ENCODE measurements at places on chromosomes 6 and 20.

- no peak for DNase-seq
Measured at GRCh38 chr6:156311291-156311690, 465.9 kb upstream of the ARID1B start.

- DNase-seq, result no peak
Measured at GRCh38 chr6:81901551-81901966, 149.1 kb upstream of the TENT5A start.

- DNase-seq, result no peak
Measured at GRCh38 chr6:53059648-53060589, 5.3 kb upstream of the FBXO9 start.

DNA sequence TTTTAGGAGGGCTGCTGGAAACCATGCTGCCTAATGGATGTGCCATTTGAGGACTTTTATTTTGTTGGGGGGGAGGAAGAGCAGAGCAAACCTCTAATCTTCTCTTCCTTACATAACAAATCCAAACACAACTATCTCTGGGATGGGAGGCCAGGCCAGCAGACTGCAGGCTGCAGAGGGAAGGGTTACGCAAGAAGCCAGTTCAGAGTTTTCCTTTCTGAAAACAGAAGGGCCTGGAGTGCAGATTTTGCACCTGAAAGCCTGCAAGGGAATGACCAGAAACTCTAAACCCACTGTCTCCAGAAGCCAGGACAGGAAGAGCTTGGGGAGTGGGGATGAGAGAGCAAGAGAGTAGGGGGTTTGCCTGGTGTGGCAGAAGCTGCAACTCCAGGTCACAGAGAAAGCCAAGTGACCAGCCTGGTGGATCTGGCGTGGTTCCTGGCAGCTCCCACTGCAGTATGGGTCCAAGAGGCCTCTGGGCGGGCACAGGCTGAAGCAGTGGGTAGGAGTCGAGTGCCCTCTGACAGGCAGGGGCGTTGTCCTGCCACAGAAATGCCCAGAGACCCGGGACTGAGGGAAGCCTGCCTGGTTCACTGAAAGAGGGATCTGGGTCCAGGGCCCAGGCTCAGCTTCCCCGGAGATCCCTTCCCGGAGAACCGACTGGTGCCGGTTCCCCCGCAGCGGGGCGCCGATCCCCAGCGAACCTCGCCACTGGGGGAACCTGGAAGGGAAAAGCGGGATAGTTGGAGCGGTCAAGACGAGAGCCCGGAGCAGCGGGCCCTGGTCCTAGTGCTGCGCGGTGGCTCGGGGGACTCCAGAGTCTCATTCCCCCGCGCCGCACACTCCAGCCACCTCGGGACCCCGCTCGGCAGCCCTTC lies 6.7 kb downstream of the MAFB start:
- DNase-seq, result no peak

DNA sequence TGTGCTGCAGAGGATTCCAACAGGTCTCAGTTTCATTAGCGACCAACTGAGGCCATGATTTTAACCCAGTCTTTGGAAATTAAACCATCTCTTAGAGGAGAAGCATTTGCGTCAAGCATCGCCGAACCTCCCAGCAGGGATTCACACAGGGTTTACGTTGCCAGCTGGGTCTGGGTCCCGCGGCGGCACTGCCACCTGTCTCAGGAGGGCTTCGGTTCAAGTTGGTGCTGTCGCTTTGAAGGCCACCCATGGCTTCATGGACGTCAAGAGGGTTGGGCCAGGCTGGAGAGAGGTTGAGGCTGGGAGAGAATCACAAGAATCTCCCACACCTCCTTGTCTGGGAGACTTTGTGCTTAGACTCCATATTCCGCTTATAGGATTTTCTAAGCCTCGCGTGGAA lies 43.0 kb upstream of the FRMD1 start:
- no peak for DNase-seq

GRCh38 chr6:45589367-45589766 lies 211.6 kb upstream of the SUPT3H start:
- DNase-seq, result no peak

DNA sequence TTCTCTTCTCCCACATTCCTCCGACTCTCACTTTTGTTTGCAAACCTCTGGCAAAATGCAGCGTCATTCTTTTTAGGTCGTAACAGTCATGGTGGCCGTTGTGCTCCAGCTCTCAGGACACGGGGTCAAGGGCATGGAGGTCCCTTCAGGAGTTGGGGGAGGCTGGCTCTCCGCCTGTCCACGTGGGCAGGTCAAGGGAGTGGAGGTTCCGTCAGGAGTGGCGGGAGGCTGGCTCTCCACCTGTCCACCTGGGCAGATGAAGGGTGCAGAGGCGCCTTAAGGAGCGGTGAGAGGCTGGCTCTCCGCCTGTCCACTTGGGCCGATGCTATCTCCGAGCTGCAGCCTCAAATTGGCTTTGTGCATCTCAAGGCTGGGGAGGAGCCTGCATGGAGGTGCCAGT lies 98.0 kb downstream of the ERMARD start:
- no peak for DNase-seq

DNA sequence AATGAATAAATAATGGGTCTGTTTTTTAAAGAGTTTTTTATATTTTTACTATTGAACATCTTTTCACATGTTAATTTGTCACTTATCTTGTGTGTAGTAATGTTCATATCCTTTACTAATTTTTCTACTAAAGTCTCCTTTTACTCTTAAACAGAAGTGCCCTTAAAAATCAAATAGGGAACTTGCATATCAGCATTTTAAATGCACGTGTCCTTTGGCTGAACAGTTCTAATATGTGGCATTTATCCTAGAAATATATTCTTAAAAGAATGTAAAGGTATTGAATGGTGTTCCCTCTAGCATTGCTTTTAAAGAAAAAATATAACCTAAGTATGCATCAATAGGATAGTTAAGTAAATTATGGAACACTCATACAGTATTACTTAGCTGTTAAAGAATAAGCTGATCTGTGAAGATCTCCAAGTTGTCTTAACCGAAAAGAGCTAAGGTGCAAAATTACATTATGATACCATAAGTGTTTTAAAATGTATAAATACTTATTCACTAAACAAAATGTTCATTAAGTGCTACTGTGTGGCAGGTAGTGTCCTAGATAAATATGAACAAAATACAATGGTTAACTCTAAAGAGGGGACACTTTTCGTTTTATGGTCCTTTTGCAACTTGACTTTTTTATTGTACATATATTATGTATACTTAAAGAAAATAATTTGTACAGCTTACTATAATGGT lies 631 bp upstream of the PGBD1 start:
- no peak for DNase-seq

DNA sequence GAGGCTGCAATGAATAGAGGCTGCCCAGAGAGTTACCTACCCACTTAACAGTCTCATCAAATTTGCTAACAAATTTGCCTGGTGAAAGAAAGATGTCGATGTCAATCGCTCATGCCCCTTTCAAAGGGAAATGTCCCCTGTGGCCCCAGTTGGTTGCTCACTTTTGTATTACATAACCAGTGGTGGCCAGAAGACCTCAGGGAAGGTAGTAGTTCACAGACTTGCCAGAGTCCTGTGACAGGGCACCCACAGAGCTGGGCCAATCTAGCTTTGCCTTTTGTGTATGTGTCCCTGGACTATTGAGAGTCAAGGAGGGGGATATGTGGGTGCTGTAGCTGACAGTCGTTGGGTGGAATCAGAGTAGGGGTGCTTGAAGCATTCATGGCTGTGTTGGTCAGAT lies 70.7 kb upstream of the CCN6 start:
- DNase-seq, result no peak

- DNase-seq, result no peak
Measured at GRCh38 chr6:28446818-28447511, 3.7 kb upstream of the ZSCAN23 start.

GRCh38 chr6:45619211-45619760 lies 241.6 kb upstream of the SUPT3H start:
- DNase-seq, result no peak

GRCh38 chr6:26197636-26197932 lies 110.4 kb downstream of the HFE start:
- no peak for DNase-seq

DNA sequence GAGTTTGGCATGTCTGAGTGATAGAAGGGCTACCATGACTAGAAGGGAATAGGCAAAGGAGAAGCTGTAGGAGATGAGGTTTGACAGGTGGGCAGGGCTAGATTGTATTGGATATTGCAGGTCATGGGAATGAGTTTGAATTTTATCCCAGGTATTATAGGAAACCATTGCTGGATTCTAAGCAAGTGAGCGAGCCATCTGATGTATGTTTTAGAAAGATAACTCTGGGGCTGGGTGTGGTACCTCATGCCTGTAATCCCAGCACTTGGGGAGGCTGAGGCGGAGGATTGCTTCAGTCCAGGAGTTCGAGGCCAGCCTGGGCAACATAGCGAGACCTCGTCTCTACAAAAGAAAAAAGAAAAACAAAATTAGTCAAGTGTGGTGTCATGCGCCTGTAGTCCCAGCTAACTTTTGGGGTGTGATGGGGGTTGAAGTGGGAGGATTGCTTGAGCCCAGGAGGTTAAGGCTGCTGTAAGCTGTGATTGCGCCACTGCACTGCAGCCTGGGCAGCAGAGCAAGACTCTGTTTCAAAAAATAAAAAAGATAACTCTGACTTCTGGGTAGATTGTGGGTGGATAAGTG lies 16.9 kb downstream of the STK4 start:
- DNase-seq, result no peak

DNA sequence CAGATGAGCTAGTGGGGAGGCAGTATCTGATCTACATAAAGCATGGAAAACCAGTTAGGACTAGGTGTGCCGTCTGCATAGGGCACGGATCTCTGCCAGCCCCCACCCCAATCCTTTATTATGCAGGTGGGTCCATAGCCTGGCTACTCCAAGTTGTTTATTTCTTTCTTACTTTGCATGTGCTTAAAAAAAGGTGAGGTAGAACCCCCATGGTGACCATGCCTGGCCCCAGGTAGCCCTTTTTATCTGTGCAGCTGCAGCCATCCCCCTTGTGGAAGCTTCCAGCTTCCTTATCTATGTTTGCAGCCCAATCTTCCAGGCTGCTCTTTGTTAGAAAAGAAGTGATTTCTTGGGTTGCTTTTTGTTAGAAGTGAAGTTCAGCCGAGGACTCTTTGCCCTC lies 9.0 kb upstream of the TREM2 start:
- DNase-seq, result no peak

DNA sequence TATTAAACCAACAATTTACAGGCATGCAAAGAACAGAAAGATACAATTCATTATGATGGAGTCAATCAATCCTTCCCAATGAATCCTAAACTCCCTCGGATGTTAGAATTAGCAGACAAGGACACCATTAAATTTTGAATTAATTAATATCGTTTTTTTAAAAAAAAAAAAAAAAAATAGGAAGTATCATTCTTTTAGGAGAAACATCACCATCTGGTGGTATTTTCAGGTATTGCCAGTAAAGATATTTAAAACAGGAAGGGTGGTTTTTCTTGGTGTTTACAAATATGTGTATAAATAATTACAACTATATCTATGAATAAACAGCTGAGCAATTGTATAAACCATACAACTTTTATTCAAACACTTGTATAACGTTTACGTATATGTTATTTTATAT lies 564.4 kb downstream of the HAO1 start:
- no peak for DNase-seq

DNA sequence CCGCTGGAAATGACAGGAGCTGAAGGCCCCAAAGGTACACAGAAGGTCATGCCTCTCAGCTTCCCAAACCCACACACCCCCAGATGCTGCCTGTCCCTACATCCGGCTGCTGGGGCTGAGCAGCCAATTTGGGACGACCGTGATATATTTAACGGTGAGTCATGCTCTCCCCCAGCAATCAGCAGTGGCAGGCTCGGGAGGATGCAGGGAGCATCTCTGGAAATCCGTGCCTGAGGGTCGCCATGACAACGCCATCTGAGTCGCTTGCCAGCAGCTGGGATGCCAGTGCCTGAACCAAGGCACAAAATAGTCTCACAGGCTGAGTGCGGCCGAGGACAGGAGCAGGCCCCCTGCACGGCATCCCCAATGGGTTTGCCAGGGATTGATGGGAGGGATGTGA lies 57.9 kb downstream of the KCNB1 start:
- DNase-seq, result no peak

- DNase-seq, result peak; percentile 47
Measured at GRCh38 chr6:140846503-140847261, 1286.0 kb upstream of the GJE1 start.

DNA sequence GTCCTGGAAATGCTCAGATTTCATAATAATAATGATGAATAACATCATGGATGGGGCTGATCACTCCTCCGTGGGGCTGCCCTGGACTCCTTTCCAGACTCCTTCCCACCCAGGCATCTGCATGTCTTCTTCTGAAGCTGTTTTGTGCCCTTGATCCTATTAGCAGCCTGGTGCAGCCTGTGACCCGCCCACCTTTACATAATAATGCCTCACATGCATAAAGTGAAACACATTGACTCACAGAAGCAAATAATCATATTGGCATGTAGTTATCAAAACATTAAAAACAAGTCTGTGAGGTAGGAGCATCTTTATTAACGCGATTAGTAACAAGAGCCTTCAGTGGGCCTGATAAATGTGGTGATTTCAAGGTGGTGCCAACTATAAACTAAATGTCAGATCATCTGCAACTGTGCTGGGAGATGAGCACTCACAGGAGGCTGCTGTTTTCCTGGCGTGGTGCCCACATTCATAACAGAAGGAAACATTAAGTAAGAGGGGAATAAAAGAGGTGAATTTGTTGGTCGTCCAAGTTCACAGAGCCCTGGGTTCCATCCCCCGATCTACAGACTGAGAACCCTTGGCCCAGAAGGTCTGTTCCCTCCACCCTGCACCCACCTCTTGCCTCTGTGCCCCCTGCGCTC lies 344.7 kb downstream of the CDH4 start:
- DNase-seq, result no peak

DNA sequence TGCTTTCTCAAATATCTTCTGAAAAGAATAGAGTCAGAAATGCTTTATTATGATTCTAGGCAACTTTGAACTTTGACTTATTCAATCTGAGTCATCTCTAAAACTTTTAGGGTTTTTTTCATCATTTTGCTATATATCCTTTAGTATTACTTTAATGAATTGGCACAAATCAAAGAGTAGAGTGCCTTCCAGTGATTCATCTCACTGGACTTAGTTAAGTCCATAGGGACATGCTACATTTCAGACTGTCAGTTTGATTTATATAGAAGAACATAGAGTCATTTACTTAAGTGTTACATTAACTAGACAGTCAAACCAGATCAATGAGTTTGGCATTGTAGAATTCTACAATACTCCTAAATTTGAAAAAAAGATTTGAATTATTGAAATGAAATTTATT lies 1235.7 kb upstream of the MAP3K7 start:
- DNase-seq, result no peak

GRCh38 chr6:131572686-131573415 lies at the start of gene ARG1:
Gene ARG1, plus strand, starts transcription at chr6:131573226. Its CDS starts 57 bp downstream, at chr6:131573283.
- DNase-seq, result no peak

DNA sequence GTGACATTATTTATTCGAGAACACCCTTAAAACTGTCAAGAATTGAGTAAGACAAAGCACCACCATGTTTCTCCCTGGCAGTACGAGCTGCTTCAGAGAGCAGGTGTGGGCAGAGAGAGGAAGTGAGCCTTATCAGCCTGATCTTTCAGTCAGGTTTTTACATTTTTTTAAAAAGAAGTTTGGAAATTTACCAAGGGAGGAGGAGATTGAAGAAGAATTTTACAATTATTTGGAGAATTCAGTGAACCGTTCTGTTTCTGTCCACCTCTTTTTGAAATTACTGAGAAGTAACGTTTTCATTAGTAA lies 75.5 kb downstream of the ZDHHC14 start:
- no peak for DNase-seq

- no peak for DNase-seq
Measured at GRCh38 chr6:30886897-30887255, 2.6 kb downstream of the DDR1 start.
